CD4-positive, alpha-beta T cell (primary cell): ENCODE measurements at places on chromosomes 11 and 22.

DNA sequence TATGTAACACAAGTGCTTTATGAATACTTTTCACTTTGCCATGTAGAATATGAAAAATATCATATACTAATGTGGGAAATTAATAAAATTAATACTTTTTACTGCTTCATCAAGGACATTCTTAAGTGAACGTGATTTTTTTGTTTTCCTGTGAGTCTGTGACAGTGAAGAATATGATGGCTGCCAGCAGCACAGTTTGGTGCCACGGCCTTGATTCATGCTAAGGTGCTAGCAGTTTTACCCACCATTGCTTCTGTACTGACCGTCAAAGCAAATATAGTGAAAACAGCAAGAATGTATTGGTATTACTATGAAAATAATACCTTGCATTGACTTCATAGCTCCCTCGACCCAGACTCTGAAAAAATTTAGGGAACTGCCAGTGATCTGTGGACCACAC lies 79.7 kb downstream of the APOL5 start:
- DNase-seq: no peak

- no peak for DNase-seq
These were observed 30.9 kb downstream of the C11orf91 start for GRCh38 chr11:33669598-33670249.

DNA sequence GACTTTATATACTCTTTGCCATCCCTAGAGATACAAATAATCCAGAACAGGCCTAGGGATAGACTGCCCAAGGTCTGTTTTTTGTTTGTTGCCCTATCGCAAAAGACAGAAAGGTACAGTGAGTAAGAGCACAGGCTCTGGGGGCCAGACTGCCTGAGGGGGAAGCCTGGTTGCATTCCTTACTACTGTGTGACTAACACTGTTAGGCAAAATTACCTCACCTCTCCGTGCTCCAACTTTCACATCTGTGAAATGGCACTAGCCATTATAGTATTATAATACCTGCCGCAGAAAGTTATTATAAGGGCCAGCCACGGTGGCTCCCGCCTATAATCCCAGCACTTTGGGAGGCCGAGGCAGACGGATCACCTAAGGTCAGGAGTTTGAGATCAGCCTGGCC lies 14.5 kb downstream of the SLC35F2 start:
- DNase-seq: no peak

GRCh38 chr22:19290400-19291217 lies 910 bp downstream of the CLTCL1 start:
- DNase-seq: no peak

GRCh38 chr11:108632041-108632704 lies 32.7 kb upstream of the DDX10 start:
- DNase-seq: no peak

DNA sequence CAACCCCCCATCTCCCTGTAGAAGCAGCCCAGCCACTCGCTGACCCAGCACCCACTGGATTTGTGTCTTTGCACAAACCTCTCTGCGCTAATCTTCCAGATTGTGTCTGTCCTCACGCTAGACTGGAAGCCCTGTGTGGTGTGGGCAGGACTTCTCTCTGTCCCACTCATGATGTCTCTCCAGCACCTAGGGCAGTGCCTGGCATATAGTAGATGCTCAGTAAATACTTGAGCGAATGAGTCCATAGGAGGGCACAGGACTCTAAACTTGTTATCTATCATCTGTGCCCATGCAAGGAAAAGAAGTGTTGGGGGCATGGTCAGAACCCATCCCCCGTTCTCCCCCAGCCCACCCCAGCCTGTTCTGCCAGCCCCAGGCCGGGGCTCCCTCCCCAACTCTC lies 22.9 kb downstream of the RPL3 start:
- no peak for DNase-seq

DNA sequence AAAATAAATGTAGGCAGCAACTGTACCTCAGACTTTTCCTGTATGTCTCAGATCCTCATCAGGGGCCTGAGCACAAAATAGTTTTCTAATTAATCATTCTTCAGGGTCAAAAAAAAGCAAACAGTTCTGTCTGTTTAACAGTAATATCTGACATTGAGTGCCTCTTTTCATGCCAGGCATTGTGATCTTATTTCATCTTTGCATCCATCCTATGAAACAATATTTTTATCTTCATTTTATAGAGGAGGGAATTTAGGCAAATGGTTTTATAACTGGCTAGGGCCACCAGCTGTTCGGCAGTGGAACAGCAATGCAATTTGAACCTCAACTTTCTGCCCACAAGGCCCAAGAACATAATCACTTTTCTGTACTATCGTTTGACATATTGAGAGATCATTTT lies 145.6 kb downstream of the WNT7B start:
- no peak for DNase-seq

DNA sequence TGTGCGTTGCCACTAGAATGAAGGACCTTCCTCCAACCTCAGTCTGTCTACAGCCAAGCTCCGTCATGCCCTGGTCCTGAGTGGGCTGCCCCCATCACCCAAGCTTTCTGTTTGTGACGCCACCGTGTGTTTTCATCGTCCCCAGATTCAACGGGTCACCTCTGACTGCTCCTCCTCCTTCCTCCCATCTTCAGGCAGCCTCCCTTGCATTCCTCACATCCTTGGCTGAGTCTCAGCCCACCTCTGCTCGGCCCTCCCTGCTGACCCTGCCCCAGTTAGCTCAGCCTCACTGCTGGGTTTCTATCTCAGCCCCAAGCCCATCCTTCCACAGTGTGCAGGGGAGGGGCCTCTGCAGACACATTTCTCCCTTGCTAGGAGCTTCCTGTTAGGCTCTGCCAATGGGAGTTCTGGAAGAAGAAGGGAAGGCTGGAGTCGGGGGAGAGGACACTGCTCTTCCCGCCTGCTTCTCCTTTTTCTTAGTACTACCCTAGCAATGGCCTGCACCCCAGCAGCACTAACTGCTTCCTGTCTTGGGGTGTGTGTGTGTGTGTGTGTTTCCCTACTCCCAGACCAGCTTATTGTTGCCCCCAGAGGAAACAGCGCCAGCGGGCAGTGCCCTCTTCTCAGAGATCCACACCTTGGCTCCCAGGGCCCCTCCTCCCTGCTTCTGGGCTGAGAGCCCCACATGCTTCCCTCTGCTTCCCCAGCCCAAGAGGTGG lies 5.2 kb downstream of the IFT27 start:
- DNase-seq: no peak

DNA sequence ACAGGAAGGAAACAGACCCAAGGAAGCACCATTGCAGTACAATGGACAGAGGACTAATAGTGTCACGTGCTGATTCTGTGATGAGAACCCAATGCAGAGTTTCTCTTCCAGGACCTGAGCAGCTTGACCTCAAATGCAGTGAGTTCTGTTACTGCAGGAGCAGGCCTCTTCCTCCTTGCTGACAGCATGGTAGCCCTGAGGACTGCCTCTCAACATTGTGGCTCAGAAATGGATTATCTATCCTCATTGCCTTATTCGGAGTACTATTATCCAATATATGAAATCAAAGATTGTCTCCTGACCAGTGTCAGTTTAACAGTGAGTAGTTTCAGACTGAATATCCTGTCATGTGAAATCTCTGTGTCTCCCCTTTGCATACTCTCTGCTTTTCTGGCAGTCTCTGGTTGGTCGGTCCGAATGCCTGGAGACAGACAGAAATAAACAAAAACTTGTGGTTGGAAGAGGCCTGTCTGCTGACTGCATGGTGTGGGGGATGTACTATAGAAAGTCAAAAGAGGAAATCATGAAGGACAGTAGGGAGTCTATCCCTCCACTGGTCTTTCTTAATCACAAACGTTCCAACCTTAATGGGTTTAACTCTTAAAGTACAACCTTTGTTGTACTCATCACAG lies 6.9 kb upstream of the MS4A14 start:
- DNase-seq: no peak

GRCh38 chr22:34609646-34610045 lies 456.3 kb upstream of the ISX start:
- no peak for DNase-seq

- DNase-seq: no peak
These were observed 67.3 kb downstream of the RTL6 start for GRCh38 chr22:44430716-44431115.

GRCh38 chr11:63768237-63769041 lies at the start of gene ZFTA:
TSS of gene ZFTA (minus strand) at chr11:63768775. CDS start at chr11:63768622, 153 bp downstream.
- DNase-seq: peak; percentile 72

DNA sequence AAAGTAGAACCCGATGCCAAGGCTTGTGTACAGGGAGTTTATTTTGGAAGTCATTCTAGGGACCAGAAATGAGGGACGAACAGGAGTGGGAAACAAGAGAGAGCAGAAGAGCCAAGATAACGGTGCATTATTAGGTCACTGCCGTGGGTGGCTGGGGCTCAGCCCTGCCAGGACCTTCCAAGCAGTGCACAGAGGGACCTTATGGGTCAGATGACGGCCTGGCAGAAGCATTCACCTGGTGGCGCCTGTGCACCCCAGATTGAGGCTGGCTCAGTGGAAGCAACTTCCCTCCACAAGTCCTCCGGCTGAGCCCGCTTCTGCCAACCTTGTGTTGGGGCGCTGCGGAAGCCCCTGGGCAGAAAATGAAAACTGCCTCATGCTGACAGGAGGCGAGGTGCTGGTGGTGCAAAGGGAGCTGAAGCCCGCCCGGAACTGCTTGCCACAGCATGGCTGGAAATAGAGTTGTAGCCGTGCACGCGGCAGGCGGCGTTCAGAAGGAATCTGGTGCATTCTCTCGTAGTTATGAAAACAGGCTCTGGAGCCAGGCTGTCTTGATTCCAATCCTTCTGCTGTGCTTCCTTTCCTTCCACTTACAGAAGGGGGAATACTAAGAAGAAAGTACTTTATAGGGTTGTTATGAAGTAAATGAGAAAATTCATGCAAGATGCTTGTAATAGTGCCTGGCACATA lies 22.2 kb upstream of the TP53I11 start:
- no peak for DNase-seq

- DNase-seq: no peak
These were observed 64.7 kb upstream of the FAT3 start for GRCh38 chr11:92159931-92160330.

DNA sequence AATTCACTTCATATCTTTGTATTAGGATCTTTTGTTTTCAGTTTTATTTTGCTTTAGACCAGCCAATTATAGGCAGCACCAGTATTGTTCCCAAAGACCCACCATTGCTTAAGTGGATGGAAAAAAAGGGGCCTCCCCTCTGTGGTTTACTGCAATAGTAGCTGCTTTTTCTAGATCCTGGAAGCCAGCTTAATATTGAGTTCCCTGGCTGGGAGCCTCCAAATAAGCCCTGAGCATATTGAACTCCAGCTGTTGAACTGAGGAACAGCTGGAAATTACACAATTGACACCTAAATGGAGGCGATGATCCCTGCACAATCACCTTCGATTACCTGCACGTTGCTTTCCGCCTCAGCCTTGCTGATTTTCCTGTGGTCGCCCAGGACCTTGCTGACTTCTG lies 576.0 kb downstream of the SOX6 start:
- DNase-seq: no peak

DNA sequence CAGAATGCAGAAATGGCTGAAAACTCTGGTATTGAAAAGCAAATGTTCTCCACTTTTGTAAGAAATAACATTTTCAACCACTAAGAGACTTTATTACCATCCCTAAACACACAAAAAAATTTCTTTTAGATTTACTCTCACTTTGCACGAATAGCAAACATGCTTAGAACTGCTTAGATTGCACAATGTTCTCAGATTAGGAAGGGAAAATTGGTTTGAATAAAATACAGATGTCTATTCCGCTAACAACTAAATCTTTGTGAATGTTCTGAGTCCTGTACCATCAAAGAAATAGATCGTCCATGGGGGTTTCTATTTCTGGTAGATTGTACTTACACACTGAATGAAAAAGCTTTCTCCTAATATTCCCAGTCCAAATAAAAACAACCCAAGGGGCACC lies 40.1 kb downstream of the BDNF start:
- DNase-seq: no peak
